ENCODE measurements at places on chromosomes 16 and 17. TPM values are rescaled to one million over a fixed set of nuclear protein-coding genes. Genes with fewer than 3 reads are reported as not detected.
A peak's percentile ranks its signal among the peaks of the same experiment; 100 is the strongest.

Gene PLXDC1
- 37.7 TPM for total RNA-seq

Gene LIMD2
- total RNA-seq = 7.2 TPM

Gene MYL11
- total RNA-seq = not detected

GRCh38 chr17:31248986-31249834, 47.8 kb downstream of the OMG start:
- no peak overlapping the region for H3K27ac ChIP-seq
- no peaks in the 10 kb centered on the region for H3K27me3 ChIP-seq
- H3K36me3 ChIP-seq = peaks cover 4% of the 10 kb centered on the region
- no peaks in the 10 kb centered on the region for H3K4me1 ChIP-seq
- no peak for DNase-seq
- no peak overlapping the region for H3K4me3 ChIP-seq

DNA sequence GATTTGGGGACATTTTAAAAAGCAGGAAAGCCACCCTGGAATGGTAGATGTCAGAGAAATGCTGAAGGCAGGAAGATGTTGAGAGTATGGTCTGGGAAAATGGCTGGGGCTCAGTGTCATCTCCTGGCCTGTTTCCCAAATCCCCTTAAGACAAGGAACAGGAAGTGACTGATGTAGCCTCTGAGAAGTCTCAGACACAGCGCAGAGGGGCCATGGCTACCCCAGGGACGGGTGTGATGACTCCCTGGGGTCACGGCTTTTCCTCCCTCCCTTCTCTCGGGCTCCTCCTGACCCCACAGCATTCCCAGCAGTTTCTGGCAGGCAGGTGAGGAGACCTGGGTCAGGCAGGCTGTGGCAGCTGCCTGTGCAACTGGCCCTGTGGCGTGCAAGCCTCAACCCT, 45.4 kb downstream of the RAP1GAP2 start:
- no peak for DNase-seq
- no peak overlapping the region for H3K27ac ChIP-seq
- no peak overlapping the region for H3K4me3 ChIP-seq
- no peaks in the 10 kb centered on the region for H3K27me3 ChIP-seq

- no peak overlapping the region for H3K27ac ChIP-seq
- H3K4me3 ChIP-seq = peak overlapping the region; percentile 7
- no peaks in the 10 kb centered on the region for H3K27me3 ChIP-seq
- H3K36me3 ChIP-seq = no peaks in the 10 kb centered on the region
- DNase-seq = no peak
Observed at GRCh38 chr17:969811-970355, 9.7 kb downstream of the NXN start.

- H3K27ac ChIP-seq = no peak overlapping the region
- H3K4me3 ChIP-seq = no peak overlapping the region
- H3K4me1 ChIP-seq = no peaks in the 10 kb centered on the region
- no peaks in the 10 kb centered on the region for H3K36me3 ChIP-seq
- no peak for DNase-seq
- H3K27me3 ChIP-seq = no peaks in the 10 kb centered on the region
Observed at GRCh38 chr16:69195369-69196029, 8.5 kb downstream of the SNTB2 start.

GRCh38 chr16:27689711-27690110, 139.8 kb downstream of the KATNIP start:
- H3K27me3 ChIP-seq = no peaks in the 10 kb centered on the region
- no peak overlapping the region for H3K27ac ChIP-seq
- no peak overlapping the region for H3K4me3 ChIP-seq
- no peak for DNase-seq
- no peaks in the 10 kb centered on the region for H3K36me3 ChIP-seq
